ENCODE measurements at places on chromosomes 11 and 22.

DNA sequence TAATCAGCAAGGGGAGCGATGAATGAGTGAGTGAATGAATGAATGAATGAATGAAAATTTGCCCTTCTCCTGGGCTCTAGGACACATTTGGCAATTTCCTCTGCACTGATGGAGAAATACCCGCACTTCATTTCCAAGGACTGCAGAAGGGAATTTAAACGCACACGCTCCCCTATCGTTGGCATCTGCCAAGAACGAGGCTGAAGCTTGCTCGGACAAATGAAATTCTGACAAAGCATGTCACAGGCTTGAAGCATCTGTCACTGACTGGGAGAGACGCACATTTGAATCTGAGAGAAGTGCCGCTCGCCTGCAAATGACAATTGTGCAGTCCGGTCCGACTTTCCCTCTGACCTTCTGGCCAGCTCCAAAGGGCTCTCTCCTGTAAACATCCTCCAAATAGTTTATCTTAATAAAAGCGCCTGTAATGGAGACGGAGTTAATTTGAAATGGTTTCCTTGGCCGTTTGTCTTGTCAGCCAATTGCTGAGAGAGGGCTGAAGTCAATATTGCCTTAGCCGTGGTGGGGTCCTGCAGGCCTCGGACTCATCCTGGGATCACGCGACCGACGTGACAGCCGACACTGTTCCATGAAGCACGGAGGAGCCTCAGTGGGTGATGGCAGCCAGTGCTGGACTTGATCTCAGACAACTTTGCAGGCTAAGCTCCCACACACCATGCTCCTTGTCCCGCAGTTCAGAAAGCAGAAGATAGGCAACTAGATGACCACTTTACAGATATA is 260.7 kb downstream of the MN1 start:
- no peak for DNase-seq

- DNase-seq = no peak
Measured at GRCh38 chr11:123473941-123474677, 44.0 kb downstream of the GRAMD1B start.

- no peak for DNase-seq
Measured at GRCh38 chr22:25084405-25085107, 115.1 kb upstream of the CRYBB3 start.

DNA sequence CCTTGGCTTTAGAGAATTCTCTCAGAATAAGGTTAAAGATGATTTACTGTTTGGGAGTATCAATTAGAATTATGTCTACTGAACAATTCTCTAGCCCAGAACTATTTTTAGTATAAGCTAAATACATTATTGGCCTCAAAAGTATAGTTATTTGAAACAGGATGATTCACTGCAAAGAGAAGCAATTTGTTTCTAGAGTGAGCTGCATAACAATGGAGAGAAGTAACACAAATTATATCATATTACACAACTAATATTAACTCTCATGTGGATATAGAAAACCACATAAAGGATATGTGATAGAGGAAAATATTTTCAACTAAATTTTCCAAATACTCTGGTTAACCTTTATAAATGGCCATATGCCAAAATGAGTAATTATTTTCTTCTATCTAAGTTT is 24.9 kb downstream of the PGM2L1 start:
- DNase-seq = no peak

DNA sequence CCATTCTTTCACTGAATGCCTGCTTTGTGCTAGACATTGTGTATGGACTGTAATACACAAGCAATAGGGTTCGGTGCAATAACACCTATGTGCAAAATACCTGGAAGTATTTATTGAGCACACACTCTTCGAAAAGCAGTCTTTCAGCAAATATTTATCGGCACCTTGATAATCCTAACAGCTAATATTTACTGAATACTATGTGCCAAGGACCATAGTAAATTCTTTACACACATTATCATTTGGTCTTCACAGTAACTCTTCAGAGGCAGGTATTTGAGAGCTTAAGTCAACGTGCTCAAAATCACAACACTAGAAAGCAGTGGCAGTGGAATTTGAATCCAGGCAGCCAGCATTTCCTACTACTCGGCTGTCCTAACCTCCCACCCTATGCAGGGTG is 2.2 kb downstream of the B3GNT6 start:
- no peak for DNase-seq

GRCh38 chr22:23065495-23066122 is 4.7 kb upstream of the GNAZ start:
- DNase-seq = no peak

GRCh38 chr11:3860375-3860774 is 4.9 kb downstream of the STIM1 start:
- DNase-seq = no peak

DNA sequence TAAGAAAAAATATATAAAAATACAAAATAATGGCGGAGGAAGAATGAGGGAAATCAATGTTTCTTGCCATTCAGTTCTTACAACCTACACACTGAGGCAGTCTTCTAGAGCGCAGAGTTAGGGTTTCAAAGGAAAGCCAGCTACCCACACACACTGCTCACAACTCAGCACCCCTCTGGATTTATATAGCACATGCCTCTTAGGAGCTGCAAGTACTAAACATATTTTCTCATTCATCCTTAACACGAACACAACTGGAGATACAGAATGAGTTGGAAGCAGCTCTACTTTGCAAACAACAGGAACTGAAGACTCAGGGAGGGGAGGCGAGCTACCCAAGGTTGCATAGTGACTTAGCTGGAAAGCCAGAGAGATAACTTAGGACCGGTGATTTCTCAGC is 293.8 kb downstream of the CTTN start:
- no peak for DNase-seq

GRCh38 chr11:78110830-78111229 is 28.6 kb downstream of the ALG8 start:
- no peak for DNase-seq

GRCh38 chr11:31814176-31814868 is 3.2 kb upstream of the PAX6 start:
- no peak for DNase-seq

GRCh38 chr11:82976786-82977185 is 75.2 kb downstream of the DDIAS start:
- DNase-seq = no peak

- DNase-seq = no peak
Measured at GRCh38 chr11:16040151-16040550, 316.2 kb downstream of the SOX6 start.

DNA sequence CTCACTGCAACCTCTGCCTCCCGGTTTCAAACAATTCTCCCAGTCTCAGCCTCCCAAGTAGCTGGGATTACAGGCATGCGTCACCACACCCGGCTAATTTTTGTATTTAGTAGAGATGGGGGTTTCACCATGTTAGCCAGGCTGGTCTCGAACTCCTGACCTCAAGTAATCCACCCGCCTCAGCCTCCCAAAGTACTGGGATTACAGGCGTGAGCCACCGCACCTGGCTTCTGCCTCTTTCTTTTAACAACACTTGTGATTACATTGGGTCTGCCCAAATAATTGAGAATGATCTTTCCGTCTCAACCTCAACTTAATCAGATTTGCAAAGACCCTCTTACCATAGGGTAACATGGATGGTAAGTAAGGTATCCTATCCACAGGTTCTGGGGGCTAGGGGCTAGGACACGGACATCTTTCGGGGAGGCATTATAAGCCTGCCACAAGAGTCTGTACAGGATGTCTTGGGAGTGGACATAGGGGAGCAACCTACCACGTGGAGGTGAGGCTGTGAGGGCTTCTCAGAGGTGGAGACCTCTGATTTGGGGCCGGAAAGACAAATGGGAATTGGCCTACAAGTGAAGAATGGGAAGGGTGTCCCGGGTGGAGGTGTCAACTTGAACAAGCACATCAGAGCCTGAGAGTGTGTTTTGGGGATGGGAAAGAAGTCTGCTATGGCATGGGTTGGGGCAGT is 2.7 kb upstream of the CBX6 start:
- DNase-seq = no peak

GRCh38 chr11:12783765-12784164 is 109.5 kb downstream of the TEAD1 start:
- no peak for DNase-seq

- no peak for DNase-seq
Measured at GRCh38 chr11:72265951-72266350, 22.0 kb upstream of the PHOX2A start.

DNA sequence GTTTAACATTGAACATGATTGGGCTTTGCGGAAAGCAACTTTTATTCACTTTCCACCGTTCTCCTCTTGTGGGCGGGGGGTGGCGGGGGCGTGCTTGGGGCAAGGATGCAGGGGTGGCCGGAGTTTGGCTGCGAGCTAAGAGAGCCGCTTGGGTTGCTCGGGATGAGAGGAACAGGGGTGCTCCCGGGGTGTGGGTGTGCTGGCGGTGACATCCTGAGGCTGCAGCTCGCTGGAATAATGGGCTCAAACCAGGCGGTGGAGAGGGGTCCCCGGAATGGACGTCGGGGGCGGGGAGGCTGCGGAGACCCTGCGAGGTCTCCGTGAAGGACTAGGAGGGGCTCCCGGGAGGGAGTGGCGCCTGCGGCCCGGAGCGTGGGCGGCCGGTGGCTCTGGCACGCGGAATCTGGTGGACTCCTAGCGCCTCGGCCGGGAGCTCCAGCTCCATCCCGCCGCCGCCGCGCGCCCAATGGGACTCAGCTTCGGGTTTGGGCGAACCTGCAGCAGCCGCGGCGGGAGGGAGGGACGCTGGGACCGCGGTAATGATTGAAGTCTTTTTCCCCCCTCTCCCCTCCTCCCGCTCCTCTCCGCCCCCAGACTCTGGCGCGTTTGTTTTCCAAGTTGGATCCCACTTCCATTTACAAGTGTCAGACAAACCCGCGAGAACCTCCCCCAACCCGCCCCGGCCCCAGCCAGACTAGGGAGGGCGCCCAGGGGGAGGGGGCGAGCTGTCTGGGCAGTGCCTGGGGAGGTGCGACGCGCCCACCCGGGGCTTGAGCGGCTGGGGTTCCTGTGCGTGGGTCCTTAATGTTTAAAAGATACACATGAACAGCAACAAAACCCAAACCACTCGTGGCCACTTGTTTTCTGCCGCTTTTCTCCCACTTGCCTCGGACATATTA is 2.0 kb downstream of the FAT3 start:
- DNase-seq = peak; percentile 22

GRCh38 chr11:94455861-94456260 is 37.8 kb downstream of the MRE11 start:
- DNase-seq = no peak

DNA sequence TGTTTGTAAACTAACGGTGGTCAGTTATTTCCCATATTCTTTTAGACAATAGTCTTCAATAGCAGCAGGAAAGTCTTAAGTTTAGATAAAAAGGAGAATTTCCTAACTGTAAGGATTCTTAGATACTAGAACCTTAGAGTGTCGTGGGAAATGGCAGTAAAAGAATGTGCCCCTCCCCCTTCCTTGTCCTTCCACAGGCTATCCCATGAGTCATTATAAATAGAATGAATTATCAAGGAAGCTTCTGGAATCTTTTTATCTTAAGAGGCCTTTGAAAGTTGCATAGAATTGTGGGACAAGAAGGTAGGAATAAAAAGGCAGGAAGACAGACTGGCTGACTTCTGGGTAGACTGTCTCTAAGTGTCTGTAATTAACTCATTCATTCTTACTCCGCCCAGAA is 165.2 kb upstream of the TBCEL start:
- DNase-seq = no peak

GRCh38 chr11:107263844-107264563 is 193.6 kb downstream of the CWF19L2 start:
- DNase-seq = no peak

DNA sequence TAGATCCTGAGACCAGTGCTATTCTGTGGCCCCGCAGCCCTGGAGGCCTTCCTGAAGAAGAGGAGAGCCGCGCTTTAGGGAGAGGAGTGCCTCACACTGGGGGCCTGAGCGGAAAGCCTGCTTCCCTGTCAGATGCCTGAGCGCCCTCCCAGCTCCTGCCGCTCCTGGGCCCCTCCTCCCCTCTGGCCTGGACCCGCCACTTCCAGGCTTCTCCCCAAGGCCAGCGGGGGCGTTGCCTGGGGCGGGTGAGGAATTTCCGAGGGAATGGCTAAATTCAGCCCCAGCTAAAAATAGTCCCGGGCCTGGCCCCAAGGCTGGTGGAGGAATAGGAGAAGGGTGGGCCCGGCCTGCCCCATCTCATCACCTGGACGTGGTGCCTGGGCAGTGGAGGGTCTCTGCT is 15.4 kb downstream of the ARHGEF17 start:
- peak; percentile 87 for DNase-seq

GRCh38 chr11:50174189-50174588 is 141.5 kb downstream of the OR4C45 start:
- no peak for DNase-seq

GRCh38 chr11:101215069-101215468 is 85.5 kb upstream of the PGR start:
- DNase-seq = no peak

DNA sequence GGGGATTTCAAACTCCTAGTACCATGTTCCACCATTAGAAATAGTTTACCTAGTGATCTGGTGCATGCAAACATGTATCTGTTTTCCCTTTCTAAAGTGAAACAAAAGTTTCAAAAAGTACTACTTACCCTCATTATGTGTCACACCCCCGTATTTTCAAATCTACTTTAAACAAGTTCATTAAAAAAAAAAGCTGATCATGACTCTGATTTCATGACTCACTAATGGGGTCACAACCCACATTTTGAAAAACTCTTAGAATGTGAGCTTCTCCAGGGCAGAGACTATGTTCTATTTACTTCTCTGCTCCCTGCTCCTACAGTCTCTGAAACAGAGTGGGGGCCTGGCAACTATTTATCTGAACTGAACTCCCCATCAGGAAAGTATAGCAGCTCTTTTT is 18.2 kb downstream of the CHRM1 start:
- DNase-seq = no peak

All from left cardiac atrium (tissue), 4 donors.